GM23248 (cell line): ENCODE measurements at places on chromosomes 5 and 9. TPM values are rescaled to one million over a fixed set of nuclear protein-coding genes. Genes with fewer than 3 reads are reported as not detected.

The CKMT2 gene
- not detected in 2 replicates for total RNA-seq

DNA sequence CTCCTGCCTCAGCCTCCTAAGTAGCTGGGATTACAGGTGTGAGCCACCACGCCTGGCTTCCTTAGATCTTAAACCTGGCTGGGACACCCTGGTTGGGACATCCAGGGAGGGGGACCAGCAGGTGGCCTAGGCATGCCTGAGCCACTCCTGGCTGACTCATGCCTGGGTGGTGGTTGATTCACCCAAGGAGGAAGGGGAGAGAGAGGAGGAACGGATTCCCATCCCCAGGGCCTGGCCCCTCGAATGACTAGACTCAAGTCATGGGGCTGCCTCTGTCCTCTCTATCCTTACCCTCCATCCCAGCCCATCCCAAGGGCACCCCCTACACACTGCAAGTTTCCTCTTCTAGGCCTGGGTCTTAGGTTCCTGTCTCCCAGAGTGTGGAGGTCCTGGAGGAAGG, 12.7 kb downstream of the EEIG1 start:
- peak; percentile 76 for DNase-seq

- no peak for DNase-seq
Measured at GRCh38 chr5:154384480-154385235, 61.1 kb upstream of the SAP30L start.

DNA sequence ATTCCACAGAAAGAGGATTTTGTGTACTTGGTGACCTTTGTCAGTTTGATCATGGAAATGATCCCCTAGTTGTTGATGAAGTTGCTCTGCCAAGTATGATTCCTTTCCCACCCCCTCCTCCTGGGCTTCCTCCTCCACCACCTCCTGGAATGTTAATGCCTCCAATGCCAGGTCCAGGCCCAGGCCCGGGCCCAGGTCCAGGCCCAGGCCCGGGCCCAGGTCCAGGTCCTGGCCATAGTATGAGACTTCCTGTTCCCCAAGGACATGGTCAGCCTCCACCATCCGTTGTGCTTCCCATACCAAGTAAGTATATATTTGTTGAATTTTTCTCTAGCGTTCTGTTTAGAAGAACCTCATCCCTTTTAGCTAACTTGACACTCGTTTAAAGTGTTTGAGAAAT, 30.0 kb downstream of the RBM27 start:
- DNase-seq = no peak

GRCh38 chr5:51072937-51073336, 310.3 kb upstream of the ISL1 start:
- no peak for DNase-seq

GRCh38 chr9:135805422-135806022, 101.8 kb downstream of the CAMSAP1 start:
- DNase-seq = no peak

The MAML1 gene
- total RNA-seq = 8.0 and 9.5 TPM in 2 replicates

- no peak for DNase-seq
Measured at GRCh38 chr5:42403236-42403635, 20.0 kb upstream of the GHR start.

The CARTPT gene
- not detected in 2 replicates for total RNA-seq

The SPATA31A3 gene
- not detected in 2 replicates for total RNA-seq

- DNase-seq = peak; percentile 88
Measured at GRCh38 chr5:150155258-150156026, at the start of gene PDGFRB. Gene PDGFRB, minus strand, starts transcription at chr5:150155845. Its CDS starts 18,798 bp downstream, at chr5:150137047.
